HEK293T (cell line): ENCODE measurements at places on chromosomes 1 and 21.

DNA sequence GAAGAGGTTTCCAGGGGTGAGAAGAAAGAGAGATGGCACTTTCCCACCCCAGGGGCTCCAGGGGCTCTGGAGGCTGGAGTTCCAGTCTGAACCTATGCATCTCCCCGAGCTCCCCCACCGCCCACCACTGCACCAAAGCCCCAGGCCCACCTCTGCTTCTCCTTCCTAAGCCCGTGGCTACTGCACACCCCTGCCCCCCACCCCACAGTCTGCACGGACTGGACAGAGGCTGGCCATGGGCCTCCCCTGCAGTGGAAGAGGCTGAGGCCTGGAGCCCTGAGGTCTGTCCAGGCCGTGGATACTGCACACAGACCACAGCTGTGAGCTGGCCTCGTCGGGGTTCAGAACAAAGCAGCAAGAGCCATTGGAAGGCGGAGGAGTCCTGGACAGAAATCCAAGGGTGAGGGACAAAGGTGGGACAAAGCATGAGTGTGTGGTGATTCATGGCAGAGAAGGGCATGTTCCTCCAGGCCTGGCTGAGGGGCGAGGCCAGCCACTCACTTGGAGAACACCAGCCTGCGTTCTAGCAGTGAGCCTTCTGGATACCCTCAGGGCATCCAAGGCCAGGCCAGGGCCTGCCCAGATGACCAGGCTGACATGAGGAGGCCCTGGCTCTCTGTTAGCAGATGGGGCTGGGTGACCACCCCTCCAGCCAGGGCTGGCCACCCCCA, 244.8 kb upstream of the VAMP3 start:
- no peak for DNase-seq

DNA sequence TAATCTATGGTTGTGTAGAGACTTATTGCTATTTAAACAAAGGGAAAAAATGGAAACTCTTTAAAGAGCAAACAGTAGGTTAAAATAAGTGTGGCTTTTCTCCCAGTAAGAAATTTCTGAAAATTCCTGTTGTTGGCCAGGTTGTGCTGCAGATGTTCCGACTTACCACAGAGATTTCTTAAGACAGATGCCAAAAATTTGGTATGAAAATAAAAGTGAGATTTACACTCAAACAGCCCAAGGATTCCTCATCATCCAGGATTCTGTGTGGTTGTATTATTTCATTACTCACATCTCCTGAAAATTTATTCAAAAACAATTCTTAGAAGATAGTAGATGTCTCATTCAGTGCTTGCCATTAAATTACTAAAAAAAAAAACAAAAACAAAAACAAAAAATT, 296.7 kb upstream of the PTBP2 start:
- no peak for DNase-seq

GRCh38 chr1:100292711-100293110, 26.7 kb downstream of the RTCA start:
- DNase-seq, result no peak

DNA sequence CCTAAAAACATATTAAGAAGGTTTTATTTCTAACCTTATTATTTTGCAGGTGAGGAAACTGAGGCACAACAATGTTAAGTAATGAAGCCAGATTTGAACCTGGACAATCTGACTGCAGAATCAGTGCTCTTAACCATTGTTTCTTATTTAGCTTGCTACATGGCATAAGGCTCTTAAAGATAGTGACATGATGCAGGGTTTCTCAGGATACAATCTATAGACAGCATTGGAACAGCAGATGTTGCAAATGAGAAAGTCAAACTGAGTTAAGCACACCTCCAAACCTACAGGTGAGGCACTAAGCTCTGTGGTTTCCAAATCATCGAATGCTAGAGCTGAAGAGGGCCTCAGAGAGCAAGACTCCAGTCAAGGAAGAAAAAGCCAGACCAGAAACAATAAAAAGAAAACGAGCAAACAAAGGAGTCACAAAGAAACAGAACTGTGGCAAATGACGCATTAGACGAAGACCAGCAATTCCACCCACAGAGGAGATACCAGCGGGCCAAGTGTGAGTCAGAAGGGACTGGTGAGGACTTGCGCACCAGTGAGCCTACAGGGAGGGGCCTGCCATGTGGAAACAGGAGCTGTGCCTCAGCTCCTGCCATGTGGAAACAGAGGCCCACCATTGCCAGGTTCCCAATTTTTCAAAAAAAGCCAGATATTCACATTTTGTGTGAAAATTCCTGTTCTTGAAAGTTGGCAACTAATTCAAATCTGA, 14.4 kb downstream of the CD58 start:
- no peak for DNase-seq

DNA sequence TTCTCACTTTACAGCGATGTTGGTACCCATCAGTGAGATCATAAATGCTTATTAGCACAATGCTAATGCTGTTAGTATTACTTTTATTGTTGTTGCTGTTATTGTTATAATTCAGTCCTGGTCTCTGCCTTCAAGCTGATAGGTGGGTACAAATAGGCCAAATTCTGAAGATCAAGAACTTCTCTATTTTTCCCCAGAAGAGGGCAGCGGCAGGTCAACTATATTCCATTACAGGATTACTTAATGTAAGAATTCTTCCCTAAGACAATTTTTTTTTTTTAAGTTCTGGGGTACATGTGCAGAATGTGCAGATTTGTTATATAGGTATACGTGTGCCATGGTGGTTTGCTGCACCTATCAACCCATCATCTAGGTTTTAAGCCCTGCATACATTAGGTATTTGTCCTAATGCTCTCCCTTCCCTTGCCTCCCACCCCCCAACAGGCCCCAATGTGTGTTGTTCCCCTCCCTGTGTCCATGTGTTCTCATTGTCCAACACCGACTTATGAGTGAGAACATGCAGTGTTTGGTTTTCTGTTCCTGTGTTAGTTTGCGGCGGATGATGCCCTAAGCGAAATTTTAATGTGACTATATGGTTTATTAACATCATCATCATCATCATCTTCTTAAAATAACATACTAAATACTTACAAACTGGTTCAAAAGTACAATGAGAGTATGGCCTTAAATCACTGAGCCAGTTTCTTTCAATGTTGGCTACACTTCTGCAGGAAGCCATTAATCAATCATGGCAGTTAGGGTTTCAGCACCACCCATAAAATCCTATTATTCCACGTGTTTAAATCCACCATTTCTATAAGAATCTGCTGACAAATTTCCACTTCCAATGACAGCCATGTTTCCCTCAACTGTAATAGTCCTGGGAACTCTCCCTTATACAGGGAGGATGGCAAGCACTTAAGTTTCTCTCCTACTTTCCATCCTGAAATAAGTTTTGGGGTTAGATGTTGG, 19.2 kb downstream of the SLC19A2 start:
- no peak for DNase-seq

GRCh38 chr1:94623560-94624148, 82.1 kb upstream of the F3 start:
- no peak for DNase-seq

DNA sequence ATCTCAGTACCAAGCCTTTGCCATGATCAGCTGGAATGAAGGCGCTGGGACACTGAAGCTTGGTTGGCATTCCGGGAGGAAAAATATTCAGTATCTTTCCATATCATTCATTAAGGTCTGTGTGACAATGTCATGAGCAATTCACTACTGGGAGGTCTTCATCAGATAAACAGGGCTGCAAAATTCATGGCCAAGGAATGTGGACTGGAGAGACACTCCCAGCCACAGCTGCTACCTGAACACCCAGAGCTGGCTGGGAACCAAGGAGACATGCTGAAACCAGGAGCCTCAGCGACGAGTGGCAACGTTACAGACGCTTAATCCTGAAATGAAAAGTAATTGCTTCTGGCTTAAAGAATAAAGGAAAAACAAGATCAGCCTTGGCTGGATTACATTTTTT, 30.6 kb upstream of the DDAH1 start:
- DNase-seq, result no peak

DNA sequence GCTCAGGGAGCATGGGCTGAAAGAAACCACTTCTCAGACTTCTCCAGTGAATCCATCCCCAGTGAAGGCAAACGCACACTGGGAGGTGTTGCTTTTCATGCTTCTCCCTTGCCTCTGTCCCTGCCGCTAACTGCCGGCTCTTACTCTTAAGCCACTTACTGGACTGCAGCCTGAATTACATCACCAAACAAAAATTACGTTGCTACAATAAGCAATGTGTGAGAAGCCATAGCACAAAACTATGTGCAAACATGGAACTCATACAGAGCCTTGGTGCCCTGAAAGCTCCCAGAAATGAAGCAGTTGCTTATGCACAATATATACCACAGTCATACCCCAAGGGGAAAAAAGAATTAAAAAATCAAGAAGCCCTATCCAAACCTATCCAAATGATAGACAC, 375.2 kb downstream of the KCNH1 start:
- no peak for DNase-seq

DNA sequence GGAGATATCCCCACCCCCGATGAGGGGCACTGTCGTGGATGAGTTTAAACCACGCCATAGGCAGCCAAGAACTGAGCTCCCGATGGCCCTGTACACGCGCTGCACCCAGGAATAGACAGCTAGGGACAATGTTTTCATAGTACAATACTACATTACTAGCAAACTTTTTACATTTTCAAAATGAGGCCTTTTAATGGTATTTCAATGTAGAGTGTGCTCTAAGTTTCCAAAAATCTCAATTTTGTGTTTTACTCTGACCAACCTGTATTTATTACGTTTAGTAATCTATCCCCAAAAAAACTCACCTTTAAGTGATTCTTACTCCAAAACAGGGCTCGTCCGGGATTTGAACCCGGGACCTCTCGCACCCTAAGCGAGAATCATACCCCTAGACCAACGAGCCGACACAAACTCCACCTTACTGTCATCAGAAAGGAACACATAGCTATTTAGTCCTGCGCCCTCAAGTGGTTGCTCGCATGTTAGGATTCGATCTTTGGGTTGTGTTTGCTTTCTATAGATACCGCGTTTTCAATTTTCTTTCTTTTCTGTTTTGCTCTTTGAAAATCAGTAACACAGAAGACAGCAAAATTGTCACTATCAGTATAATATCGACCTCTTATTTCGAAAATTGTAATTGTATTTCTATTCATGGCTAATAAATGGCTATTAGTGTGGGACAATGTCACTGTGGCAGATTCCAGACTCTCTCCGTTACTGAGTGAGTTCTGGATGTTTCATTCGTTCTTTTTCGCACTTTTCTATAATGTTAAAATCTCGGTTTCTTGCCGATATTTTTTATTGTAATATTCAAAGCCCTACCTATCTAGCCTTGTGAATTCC, 6.4 kb upstream of the MPZL1 start:
- DNase-seq, result peak; percentile 77
